Stimulated activated CD4-positive, alpha-beta T cell treated with anti-CD3 and anti-CD28 coated beads, Interleukin-12 subunit alpha, Interleukin-12 subunit beta, amount 100 ng/mL, for 4 hours (primary cell): ENCODE measurements at places on chromosomes 3 and 15.

DNA sequence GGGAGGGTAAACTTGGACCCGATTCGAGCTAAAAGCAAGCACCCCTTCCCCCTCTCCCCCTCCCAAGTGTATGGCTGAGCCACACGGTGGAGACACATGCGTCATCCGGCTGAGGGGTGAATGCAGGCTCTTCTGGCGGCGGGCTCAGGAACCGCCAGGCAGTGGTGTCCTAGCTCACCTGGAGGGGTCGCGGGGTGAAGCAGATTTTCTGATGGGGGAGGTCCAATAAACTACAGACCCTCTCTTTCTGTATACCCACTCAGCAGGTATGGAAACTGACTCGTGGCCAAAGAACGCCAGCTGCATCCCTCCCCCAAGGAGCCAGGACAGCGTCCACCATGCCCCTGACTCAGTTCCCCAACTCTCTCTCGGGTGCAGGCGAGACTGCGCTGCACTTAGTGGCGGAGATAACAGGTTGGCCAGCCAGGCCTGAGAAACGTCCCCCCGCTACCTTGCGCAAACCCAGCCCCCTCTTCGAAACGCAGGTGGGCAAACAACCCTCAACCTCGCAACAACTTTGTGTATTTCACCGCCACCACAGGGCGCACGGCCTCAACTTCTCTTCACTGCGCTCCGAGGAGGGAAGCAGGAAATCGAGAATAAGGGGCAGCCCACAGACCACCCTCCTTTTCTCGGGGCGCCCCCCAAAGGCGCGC lies 1.3 kb downstream of the MAGI1 start:
- no peak for DNase-seq

GRCh38 chr15:82393671-82394070 lies 35.9 kb upstream of the GOLGA6L9 start:
- no peak for DNase-seq

DNA sequence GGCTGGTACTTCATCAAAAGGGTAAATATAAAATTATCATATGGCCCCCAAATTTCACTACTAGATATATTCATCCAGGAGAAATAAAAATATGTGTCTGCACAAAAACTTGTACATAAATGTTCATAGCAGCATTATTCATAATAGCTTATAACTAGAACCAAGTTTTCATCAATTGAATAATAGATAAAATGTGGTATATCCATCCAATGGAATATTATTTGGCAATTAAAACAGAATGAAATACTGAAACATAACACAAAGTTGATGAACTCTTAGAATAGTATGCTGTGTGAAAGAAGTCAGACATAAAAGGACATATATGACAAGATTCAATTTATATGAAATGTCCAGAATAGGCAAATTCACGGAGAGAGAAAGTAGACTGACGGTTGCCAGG lies 389.3 kb upstream of the ADAMTS9 start:
- no peak for DNase-seq

- DNase-seq, result no peak
These were observed 42.2 kb upstream of the POU1F1 start for GRCh38 chr3:87318617-87319021.

- DNase-seq, result no peak
These were observed 112.6 kb downstream of the GABRB3 start for GRCh38 chr15:26660241-26660640.

DNA sequence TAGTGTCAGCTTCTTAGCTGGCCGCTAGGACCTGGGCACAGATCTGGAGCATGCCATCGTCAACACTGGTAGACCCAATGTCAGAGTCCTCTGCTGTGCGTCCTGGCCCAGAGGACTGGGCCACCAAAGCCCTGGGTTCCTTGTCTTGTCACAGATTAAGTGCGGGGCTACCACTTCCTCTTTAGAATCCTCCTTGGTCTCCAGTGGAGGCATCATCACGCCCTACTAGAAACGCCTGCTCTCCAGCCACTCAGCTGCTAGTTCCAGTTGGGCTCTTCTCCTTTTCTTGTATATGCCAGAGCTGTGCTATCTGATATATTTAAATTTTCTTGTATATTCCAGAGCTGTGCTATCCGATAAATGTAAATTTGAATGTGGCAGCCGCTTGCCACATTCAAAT lies 11.2 kb downstream of the PPCDC start:
- DNase-seq, result no peak
